Kidney tubule cell (primary cell): ENCODE measurements at places on chromosomes 16 and 17.

DNA sequence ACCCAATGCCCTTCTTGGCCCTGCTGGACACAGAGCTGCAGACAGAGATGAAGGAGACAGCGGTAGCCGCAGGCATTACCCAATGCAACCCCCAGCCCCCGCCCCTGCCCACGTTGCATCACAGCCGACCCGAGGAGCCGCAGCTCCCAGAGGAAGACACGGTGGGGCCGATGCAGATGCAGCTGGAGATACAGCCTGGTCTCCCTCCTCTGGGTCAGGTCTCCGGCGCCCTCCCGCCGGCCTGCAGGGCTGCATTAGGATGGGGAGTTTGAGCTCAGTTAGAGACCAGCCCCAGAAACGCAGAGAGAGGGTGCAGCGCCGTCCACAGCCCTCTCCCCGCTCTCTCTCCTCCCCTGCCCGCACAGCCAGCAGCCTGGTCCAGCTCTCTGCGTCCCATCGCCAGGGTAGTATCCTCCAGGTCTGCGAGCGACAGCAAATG lies 19.4 kb upstream of the UBE2I start:
- DNase-seq, result no peak

DNA sequence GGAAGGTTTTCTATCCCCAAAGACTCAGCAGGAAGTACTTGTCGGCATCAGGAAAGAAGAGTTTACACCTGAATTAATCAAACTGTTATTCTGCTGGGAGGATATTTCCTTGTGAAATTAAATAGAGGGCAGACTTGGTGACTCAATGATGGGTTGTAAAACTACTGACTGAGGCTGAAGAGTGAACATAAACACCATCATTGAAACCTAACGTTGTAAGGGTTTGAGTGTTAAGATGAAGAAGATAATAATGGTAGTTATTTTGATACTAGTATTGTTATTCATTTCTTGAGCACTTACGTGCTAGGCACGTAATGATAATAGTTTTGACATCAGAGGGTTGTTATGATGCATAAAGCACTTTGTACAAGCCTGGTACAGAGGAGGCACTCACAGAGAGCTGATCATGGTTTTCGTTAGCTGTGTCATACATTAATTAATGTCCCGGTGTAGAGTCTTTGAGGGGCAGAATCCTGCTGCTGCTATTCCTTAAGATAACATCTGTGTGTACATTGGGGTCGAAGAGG lies 64.2 kb upstream of the CACNG3 start:
- no peak for DNase-seq

DNA sequence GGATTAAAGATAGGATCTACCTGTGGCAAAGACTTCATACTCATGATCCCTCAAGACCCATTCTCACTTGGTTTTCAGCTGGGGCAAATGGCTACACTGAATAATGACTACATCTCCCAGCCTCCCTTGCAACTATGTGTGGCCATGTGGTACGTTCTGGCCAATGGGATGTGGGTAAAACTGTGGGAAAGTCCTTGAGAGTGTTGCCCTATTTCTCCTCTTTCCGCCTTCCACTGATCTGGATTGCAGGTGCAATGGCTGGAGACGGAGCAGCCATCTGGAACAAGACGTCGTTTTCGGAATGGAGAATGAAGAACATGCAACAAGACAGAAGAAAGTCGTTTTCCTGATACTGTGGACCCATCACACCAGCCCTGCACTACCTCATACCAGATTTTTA lies 48.5 kb downstream of the HAPSTR1 start:
- no peak for DNase-seq

- peak; percentile 87 for DNase-seq
Measured at GRCh38 chr16:48918520-48919258, 308.7 kb upstream of the N4BP1 start.

DNA sequence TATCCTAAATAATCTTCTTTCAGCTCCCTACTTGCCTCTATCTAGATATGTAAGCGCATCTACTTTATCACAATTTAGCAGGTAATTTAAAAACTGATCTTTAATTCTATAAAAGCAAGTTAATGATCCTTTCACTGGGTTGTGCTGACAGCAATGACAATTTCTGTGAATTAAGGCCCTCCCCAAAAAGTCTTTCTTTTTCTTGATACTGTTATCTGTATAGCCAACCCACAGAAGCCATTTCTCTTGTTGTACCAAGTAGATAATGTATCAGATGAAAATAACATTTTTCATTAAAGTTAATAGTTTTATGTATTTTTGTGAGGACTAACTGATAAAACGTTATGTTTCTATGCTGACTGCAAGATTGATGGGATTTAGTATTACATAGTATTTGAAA lies 3.8 kb downstream of the ZPBP2 start:
- no peak for DNase-seq

DNA sequence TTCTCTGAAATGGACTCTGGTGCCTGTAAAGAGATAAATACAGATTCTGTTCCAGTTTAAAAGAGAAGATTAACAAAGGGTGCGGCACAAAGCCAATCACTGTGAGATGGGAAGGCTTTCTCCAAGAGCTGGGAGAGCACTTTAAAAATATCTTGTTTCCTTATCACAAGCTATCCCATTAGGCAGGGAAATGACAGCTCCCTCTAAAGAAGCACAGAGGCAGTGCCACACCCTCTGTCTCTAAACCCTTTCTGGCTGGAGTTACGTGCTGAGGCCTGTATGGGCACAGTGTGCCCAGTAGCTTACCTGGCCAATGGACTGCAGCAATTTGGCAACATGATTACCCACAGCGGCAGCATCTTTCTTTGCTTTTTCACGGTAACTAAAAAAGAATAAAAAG lies 9.0 kb upstream of the TERB1 start:
- no peak for DNase-seq

DNA sequence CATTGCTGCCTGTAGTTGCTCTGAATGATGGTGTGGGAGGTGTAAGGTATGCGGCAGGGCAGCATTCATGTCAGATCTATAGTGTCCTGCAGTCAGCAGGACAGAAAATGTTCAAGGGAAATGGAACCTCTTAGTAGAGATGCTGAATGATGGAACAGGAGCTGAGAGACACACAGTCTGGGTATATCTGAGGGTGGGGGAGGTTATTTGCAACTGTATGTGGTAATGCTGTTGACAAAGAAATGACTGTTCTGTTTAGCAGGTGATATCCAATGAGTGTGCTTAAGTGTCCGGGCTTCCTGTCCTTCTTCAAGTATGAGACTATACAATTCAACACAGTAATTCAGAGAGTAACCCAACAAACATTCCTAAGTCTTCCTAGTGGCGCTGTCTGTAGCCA lies 46.6 kb downstream of the STH start:
- no peak for DNase-seq

- DNase-seq, result peak; percentile 45
Measured at GRCh38 chr17:71741836-71742235, 379.0 kb upstream of the SOX9 start.

- DNase-seq, result no peak
Measured at GRCh38 chr17:4950746-4951204, at the start of gene ENO3. Gene ENO3, plus strand, starts transcription at chr17:4951119. Its CDS starts 711 bp downstream, at chr17:4951830.

- DNase-seq, result no peak
Measured at GRCh38 chr17:13807103-13807502, 205.4 kb upstream of the HS3ST3A1 start.

GRCh38 chr17:18235743-18236256 lies 10.4 kb downstream of the LLGL1 start:
- DNase-seq, result no peak

GRCh38 chr16:142405-142967 lies 4.0 kb upstream of the NPRL3 start:
- no peak for DNase-seq

- peak; percentile 10 for DNase-seq
Measured at GRCh38 chr16:87274794-87275193, 42.4 kb downstream of the C16orf95 start.

GRCh38 chr17:16888413-16889087 lies 83.4 kb downstream of the TNFRSF13B start:
- peak; percentile 22 for DNase-seq

GRCh38 chr16:22297114-22297870 lies at the start of gene POLR3E:
Gene POLR3E, plus strand, starts transcription at chr16:22297409. Its CDS starts 5,560 bp downstream, at chr16:22302969.
- peak; percentile 99 for DNase-seq

DNA sequence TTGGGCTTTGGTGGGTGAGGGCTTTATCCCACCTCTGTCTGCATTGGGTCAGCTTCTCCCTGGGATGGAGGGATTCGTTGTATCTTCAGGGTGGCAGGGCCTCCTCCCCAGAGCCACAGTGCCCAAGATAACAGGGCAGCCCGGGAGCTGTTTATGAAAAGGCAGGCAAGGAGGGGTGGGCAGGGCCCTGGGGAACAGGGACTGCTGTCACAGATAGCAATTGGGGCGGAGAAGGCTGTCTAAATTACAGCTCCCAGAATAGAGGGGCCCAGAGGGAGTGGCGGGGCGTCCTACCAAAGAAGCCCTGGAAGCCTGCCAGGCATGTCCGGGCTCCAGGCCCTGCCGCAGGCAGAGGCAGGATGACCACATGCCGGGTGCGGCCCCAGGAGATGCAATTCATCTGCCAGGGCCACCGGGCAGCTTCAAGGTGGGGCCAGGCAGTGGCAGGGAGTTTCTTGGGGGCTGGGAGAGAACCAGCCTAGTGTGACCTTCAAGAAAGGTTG lies 18.8 kb upstream of the PHOSPHO1 start:
- DNase-seq, result peak; percentile 39

DNA sequence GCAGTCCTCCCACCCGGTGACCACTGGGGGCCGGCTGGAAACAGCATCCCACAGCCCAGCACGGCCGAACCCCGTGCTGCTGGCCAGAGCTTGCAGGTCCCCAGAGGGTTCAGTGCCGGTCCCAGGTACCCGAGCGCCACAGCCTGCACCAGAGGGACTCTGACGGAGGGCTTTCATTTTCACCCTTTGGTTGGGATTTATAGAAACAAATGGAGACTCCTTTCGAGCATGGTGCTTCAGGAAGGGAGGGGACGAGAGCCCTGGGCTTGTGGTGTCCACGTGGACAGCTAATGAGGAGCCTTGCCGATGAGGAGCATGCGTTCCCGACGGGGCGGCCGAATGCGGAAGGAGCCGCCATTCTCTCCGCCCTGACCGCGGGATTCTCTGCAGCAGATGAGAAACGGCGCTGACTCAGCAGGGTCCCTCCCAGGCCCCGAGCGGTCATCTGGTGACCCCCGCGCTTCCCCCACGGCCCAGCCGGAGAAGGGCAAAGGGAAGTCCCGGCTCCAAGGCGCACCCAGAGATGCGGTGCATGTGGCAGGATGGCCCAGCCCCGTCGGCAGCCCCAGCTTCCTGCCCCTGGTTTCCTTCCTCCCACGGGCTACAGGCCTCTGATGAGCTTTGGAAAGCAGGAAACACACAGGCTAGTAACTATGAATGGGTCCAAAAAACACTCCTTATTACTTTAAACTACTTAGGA lies 9.8 kb downstream of the SLC38A10 start:
- no peak for DNase-seq

DNA sequence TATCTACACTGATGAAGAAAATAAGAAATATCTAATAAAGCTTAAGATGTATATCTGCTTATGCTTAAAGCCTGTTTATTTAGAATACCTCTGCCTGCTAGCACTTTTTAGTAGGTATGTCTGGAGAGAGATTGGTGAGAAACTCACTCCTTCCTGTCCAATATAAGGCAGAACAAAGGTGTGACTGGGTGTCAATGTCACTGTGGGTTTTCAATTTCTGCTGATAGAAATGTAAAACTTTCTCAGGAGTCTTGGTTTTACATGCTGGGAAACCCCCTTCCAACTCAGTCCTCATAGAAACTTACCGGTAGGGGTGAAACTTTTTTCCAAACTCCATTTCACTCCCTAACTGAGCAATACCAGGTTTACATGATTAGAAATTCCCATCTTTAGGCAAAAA lies 17.8 kb upstream of the MPHOSPH6 start:
- DNase-seq, result no peak

DNA sequence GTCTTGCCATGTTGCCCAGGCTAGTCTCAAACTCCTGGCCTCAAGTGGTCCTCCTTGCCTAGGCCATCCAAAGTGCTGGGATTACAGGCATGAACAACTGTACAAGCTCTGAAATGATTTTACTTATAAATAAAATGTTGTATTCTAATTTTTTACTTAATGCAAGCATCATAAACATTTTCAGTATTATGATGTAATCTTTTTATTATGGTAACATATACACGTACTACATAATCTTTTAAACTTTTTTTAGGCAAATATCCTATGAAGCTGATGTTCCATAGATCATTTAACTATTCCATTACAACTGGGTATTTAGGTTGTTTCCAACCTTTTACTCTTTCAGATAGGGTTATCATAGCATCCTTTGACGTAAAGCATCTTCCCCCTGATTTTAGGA lies 33.8 kb upstream of the USP43 start:
- DNase-seq, result no peak

- DNase-seq, result no peak
Measured at GRCh38 chr16:50900391-50900942, 158.6 kb downstream of the CYLD start.

DNA sequence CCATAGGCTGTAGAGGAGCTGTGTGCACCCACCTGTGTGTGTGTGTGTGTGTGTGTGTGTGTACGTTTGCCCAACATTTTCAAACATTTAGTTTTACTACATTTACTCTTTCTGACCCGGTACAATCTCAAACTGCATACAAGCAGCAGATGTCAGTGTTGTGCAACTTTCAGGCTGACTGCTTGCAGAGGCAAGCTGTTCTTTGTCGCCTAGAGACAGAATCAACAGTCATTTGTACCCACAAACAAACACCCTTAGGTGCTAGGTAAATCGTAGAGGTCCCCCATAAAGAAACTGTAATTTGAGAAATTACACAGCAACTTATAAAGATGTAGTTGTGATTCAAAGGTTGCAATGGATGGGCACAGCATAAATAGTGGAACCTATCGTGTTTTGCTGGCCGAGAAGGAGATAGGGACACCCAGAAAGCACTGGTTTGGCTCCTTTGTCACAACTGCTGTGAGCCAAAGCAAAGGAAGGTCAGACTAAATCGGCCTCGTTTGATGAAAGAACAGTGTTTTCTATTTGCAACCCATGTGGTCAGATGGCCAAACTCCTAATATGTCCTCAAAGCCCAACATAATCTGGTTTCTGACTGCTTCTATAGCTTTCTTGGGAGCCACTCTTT lies 478.4 kb downstream of the TOX3 start:
- DNase-seq, result peak; percentile 65

DNA sequence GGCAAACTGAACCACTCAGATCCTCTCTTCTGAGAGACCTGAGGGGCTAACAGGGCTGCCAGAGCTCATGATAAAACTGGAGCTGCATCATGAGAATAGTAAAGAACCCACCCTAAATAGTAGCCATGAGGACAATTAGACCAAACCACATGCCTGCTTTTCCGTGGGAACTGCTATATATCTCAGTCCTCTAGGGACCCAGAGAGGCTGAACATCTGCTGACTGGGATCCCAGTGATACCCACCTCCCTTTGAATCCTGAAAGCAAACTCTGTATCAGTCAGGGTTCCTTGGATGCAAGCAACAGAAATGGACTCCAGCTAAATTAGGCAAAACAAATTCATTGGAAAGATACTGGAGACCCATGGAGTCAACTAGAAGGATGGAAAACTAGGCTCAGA lies 6.5 kb downstream of the MT1X start:
- no peak for DNase-seq

GRCh38 chr16:2524339-2524938 lies 4.3 kb downstream of the AMDHD2 start:
- no peak for DNase-seq
